ENCODE measurements at places on chromosomes 1 and 21.

GRCh38 chr1:230067871-230068620, 1.0 kb downstream of the GALNT2 start:
- no peak for DNase-seq

- no peak for DNase-seq
Observed at GRCh38 chr1:10108134-10108663, 75.4 kb downstream of the UBE4B start.

- DNase-seq = no peak
Observed at GRCh38 chr1:48808496-48808895, 31.8 kb upstream of the BEND5 start.

DNA sequence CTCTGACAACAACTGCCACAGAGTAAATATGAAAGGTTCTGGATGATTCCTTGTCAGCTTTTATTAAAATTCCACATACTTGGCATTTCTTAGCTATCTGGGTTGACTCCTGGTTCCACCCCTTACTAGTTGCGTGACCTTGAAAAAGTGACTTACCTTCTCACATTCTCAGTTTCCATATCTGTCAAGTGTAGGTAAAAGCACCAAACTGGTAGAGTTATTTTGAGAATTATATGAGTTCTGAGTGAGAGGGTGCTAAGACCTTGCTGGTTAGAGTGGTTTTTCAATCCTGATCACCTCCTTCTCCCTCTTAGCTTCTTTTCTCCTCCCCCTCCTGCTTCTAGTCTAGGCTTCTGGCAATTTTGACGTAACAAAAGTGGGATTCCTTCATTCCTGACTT, 83.4 kb upstream of the ABCD3 start:
- no peak for DNase-seq

DNA sequence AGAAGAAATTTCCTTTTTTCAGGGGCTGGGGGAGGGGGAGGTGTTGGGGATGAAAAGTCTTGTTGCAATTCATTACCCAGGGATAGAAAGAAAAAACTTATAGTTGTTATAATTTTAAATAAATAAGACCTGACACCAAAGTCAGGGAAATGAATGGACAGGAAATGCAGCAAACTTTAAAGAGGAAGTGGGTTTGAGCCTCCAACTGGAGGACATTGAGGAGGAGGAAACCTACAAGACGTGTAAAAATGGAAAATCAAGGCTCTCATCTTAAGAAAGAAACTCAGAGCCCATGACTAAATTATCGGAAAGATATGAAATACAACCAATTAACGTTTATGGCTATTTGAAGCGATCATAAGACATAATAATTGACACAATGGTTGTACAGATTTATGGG, 54.4 kb downstream of the NIBAN1 start:
- DNase-seq = no peak

GRCh38 chr1:233362743-233363142, 35.2 kb downstream of the MAP3K21 start:
- DNase-seq = no peak

GRCh38 chr1:59219916-59220315, 77.0 kb upstream of the FGGY start:
- DNase-seq = no peak

DNA sequence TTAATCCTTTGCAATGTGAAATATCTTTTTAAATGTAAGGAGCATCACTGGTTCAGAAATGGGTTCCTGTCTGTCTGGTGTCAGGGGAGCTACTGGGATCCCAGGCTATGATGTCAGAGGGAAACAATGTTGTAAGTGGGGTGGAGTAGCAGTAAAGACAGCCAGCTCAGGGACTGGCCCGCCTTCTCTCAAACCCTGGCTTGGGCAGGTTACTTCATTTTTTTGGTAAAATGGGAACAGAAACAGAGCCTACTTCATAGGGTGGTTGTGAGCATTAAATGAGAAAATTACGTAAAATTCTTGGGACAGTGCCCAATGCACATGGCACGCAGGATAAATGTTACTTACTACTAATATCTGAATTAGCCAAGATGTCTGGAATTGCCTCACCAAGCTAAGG, 30.7 kb upstream of the IL20 start:
- no peak for DNase-seq

GRCh38 chr1:24481843-24482610, 20.6 kb upstream of the RCAN3 start:
- no peak for DNase-seq
